ENCODE measurements at places on chromosomes 7 and 10.

DNA sequence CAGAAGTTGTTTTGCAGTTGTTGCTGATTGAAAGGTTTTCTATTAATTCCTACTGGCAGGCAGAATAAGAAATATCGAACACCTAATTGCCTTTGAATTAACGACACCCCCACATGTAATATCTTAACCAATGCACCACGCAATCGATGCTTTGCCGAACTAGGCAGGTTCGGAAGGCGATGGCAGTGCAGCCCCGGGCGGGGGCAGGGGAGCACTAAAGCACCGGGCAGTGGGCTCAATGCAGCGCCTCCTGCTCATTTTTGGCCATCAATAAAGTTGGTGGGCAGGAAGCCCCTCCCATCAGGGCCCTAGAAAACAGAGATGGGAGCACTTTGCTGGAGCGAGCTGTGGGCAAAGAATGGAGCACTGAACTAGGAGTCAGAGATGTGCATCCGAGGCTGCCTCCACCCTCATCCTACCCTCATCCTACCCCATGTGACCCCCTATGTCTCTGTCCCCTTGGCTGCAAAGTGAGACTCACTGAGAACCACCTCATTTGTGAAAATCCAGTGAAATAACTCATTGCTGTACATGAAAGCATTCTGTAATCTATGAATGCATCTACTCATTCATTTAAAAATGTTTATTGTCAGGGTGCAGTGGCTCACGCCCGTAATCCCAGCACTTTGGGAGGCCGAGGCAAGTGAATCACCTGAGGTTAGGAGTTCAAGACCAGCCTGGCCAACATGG, 19.6 kb upstream of the CHST15 start:
- DNase-seq: no peak

DNA sequence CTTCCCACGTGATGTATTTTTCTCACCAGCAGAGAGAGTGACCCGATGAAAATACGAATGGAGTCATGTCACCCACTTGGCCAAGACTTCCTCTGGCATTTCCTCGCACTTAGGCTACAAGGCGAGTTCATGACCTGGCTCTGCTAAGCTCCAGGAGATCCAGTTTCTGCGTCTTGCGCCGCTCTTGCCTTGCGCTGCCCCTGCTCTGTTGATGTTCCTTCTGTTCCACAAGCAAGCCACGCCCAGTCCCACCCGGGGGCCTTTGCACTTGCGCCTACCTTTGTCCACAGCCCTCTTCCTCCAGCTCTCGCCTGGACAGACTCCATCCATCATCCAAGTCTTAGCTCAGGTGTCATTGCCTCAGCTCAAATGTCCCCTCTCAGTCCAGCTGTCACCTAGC, 116.3 kb upstream of the SHH start:
- DNase-seq: no peak

DNA sequence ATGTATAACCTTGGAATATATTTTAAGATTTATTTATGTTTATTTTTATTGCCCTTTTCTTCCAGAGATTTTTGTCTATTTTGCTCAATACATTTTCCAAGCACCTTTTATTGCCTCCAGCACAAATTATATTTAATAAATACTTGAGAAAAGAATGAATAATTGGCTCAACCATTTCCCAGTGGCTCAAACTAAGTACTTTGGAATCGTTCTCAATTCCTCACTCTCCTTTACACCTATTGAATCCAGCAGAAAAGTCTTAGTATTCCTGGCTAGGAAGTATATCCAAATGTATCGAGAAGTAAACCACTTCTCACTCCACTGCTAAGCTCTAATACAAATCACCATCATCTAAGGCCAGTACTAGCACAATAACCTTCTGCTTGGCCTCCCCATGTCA, 276.1 kb downstream of the NEBL start:
- DNase-seq: no peak

DNA sequence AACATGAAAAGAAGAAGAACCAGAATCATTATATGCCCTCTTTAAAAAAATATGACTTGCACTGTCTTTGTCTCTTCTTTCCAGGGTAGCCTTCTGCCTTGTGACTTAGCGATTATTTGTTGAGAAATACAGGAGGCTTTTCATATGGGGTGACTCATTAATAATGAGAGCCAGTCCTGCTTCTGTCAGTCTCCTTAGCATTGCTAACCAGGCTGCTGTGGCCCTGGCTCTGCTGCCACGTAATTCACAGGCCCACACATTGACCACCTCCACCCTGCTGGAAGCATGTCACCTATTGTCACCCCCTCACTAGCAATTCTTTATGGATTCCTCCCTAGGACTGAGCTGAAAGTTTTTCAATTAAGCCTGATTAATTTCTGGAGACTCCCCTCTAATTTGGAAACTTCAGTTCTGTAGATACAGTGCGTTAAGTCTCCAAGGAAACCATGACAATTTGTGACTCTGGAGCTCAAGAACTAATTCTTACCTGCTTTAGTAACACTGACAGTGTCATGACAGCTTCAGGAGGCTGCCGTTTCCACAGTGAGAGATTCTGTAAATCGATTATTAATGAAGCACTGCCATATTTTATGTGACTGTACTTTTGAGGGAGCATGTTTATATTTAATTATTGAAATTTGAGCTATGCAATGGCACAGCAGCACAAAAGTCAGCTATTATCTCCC, 267.9 kb upstream of the SP8 start:
- no peak for DNase-seq

GRCh38 chr7:149790146-149790548, 16.8 kb upstream of the ZNF467 start:
- DNase-seq: no peak

- no peak for DNase-seq
Measured at GRCh38 chr7:148684289-148684830, 14.3 kb upstream of the CUL1 start.

DNA sequence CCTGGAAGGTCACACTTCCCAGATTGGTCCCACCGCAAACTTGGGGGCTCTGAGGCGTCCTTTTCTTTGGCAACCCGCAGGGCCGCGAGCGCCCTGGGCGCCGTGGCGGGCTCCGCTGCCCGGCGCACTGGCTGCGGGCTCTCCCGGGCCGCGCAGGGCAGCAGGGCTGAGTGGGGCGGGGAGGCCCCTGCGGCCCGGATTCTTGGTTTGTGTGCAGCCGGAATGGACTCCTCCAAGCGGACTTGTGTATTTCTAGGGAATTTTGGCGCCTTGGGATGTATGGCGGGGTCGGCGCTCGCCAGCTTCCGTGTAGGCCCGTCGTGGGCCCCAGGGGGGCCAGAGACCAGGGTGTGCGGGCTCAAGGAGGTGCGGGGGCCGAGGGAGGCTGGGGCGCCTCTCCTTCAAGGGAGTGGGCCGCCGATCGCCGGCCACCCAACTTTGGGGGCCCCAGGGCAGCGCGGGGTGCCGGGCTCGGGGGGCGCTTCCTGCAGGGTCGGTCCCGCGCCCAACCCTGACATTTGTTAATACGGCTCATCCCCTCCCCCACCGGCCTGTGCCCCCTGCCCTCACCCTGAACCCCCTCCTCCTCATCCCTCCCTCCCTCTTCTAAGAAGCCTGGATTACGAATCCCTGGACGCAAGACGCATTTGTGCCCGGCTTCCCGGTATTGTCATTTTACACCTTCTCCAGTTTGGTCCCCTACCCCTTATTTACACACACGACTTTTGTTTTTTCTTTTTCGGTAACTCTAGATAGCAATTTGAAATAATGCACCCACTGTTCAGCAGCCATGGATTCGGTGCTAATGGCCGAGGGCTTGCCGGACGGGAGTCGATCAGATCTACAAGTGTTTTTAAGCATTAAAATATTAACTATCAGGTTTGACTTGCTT, 2.5 kb downstream of the TCF7L2 start:
- DNase-seq: no peak

DNA sequence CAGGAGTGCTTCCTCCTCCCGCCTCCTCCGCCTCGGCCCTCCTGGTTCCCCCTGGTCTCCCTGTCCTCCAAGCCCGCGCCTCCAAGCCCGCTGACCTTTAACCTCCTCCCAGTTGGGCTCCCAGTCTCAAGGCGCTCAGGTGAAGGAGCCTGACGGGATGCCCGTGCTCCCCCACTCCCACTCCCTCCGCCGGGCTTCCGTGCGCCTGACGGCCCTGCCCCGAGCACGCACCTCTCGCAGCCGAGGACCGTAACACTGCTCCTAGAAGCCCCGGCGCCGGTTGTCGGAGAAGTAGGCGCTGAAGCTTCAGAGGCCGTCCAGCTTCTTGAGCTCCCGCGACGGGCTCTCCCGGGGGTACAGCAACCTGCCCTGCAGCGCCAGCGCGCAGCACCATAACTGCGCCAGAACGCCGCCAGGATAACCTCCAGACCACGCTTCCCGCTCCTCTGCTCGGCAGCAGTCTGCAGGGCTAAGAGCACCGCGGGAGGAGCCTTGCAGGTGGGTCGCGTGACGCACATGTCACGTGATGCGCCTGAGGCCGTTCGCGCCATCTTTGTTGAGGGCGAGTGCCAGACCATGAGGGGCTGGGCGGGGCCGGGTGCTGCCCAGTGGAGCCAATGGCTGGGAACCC, 71.0 kb upstream of the ZNF479 start:
- no peak for DNase-seq

- DNase-seq: no peak
Measured at GRCh38 chr7:1176891-1177373, 16.9 kb upstream of the ZFAND2A start.

DNA sequence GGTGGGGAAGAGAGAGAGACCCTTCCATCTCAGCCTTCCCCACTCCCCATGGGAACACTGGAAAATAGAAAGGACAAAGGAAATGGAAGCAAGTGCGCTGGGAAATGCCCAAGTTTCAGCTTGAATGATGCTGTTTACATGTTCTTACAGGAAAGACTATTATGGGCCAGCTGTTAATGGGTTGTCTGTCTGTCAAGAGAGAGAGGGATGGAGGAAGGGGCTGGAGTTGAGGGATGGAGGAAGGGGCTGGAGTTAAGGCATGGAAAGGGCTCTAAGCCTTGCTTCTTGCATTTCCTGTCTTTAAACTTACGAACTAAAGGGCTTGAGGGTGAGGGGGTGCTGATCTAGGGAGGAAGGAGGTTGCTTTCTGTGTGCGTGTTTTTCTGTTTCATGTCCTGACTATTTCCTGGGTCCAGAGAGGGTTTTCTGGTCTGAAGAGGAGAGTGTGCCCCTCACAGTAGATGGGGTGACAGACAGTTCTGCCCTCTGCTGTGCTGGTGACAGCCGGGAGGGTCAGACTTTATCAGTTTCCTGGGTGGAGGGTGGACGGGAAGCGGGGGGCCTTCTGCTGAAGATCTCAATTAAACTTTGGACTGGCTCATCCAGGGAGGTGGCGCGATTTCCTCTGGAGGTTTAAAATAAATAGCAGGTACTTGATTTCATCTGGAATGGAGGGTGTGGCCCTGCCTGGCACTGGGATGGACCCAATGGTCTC, 30.5 kb downstream of the GRK5 start:
- DNase-seq: no peak

- DNase-seq: no peak
Measured at GRCh38 chr7:150431839-150432658, 18.4 kb upstream of the GIMAP8 start.

DNA sequence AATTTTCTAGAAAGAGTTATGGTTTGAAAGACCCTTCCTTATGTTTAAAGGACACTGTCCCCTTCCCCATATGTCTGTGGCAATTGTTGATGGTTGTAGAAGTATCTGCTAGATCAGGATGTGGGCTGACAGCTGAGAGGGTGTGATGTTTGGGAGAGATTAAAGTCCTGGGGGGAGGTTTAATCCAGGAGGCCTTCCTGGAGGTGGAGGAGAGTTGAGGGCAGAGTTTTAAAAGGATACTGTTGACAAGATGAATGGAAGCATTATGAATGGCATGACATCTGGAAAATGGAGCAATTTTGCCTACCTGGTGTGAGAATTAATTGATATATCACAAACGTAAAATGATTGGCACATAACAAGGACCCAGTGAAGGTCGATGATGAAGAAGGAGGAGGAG, 32.9 kb upstream of the SMC3 start:
- no peak for DNase-seq

DNA sequence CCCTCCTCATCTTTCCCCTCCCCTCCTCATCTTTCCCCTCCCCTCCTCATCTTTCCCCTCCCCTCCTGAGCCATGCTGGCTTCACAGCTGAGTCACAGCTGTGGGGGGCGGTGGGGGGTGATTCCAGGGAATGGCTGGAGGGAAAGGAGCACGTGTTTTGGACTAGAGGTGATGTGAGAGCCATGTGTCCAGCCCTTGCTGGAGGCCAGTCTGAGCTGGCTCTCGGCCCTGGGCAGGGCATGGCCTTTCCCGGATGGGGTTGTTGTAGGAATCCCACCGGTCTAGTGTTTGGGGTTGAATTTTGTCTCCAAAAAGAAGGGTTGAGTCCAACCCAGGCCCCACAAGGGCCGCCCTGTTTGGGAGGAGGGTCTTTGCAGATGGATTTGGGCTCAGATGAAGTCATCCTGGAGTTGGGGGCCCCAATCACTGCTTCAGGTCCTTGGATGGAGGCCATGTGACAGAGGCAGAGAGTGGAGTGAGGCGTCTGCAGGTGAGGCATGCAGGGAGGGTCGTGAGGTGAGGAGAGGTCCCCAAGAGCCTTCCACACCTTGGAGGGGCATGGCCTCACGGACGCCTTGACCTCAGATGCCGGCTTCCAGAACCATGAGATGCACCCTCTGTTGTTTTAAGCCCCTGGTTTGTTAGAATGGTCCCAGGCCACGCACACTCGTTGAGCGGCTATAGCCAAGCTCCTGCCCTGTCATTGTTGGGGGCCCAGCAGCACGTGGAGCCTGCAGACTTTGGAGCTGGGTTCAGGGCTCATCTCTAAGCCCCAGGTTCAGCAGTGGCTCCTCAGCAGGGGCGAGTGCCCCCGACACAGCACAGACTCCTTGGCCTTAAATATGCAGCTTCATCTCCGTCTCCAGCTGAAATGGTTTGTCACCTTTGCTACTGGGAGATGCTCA, 101.6 kb downstream of the DNAJB6 start:
- DNase-seq: no peak

- DNase-seq: no peak
Measured at GRCh38 chr10:44326474-44327030, 58.3 kb downstream of the CXCL12 start.

- DNase-seq: no peak
Measured at GRCh38 chr7:102244601-102245000, 42.1 kb upstream of the SH2B2 start.

DNA sequence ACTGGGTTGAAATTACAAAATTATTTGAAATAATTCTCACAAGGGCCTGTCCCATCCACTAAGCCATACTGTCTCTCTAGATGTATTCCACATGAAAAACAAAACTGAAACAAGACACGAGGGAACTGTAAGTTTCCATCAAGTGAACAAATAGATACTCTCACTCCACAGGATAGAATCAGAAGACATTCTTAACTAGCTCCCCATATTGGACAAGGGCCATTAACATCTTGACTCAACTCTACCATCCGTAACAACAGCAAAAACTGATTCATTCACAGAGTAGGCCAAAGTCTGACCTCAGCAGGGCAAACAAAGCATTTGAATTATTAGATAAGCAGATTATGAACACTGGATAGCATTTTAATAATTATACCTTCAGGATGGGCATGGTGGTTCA, 29.1 kb downstream of the UBE2H start:
- DNase-seq: no peak

- DNase-seq: no peak
Measured at GRCh38 chr10:34815185-34816084, at the start of gene PARD3. TSS of gene PARD3 (minus strand) at chr10:34815296. CDS start at chr10:34814995, 301 bp downstream.

GRCh38 chr10:13696071-13696470, 109.3 kb downstream of the PRPF18 start:
- DNase-seq: no peak
